ENCODE measurements at places on chromosomes 1 and 21. TPM values are rescaled to one million over a fixed set of nuclear protein-coding genes. Genes with fewer than 3 reads are reported as not detected.

Gene KAZN
- total RNA-seq, result 10.9 TPM

Gene RNF187
- 126 TPM for total RNA-seq

Gene FCRL2
- not detected for total RNA-seq

Gene SYT2
- total RNA-seq, result not detected

Gene ZFP69B
- 7.2 TPM for total RNA-seq

Gene SLAMF9
- 0.38 TPM for total RNA-seq

Gene FMO5
- 1.2 TPM for total RNA-seq

Gene FYB2
- not detected for total RNA-seq
